ENCODE measurements at places on chromosomes 4 and X.

DNA sequence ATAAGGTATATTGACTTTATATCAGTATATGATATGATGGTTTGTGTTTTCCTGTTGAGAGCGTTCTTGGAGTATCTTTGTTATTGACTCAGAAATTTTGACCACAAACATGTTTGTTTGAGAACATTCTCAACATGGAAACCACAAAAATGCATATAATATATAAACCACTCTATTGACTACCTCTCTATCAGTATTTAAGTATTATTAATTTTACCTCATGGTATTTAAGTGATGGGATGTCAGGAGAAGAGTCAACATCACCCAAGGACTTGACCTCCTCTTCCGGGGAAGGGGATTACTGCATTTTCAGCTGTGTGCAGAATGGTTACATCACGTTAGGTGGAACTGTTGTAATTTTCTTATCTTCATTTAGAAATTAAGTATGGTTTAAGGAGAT lies 54.3 kb upstream of the PUDP start:
- no peak for DNase-seq

- no peak for DNase-seq
Measured at GRCh38 chr4:183621875-183622274, 37.1 kb downstream of the RWDD4 start.

- DNase-seq, result no peak
Measured at GRCh38 chr4:17535242-17535641, 20.3 kb downstream of the CLRN2 start.

DNA sequence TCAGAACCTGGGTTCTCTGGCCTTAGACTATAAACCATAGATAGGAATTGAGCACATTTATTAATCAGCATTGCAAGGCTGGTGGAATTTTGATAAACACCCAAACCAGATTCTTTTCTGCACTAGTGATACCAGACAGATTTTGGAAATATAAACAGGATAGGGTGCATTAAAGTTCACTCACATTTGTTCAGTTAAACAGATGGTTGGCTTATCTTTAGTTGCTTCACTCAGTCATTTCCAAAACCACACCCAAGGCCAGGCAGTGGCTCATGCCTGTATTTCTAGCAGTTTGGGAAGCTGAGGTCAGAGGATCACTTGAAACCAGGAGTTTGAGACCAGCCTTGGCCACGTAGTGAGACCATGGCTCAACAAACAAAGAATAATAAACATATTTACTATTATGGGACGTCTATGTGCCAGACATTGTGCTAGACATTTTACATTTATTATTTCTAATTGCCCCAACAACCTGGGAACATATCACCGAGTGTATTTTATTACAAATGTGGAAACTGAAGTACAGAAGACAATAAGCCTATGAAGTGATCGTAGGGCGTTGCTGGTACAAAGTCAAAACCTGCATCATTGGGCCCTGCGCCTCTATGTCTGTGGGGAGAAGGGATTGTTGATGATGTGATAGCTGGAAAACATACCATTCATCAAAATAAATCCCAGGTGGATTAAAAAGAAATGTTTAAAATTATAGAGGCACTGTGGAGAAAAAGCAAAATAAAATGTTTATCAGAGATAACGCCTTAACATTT lies 15.0 kb downstream of the ADD1 start:
- no peak for DNase-seq

DNA sequence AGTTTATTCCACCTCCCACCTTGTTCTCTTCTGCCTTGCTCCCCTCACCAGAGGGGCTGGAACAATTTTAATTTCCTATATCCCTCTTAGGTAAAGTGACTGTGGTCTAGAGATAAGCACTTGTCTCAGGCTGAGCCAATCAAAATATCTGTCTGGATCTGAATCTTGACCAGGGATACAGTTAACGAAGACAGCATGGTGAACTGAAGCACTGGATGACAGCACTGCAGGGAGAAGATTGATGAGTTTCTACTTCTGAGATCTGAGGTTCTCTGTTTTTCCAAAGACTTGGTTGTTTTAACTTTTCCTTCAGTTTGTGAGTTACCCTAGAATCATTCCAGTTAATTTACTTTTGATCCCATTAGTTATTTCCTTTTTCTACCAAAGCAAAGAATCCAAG lies 13.2 kb downstream of the GNPDA2 start:
- DNase-seq, result no peak

- DNase-seq, result no peak
Measured at GRCh38 chr4:72430050-72430449, 139.0 kb downstream of the ADAMTS3 start.

GRCh38 chr4:41013746-41014145 lies 200.6 kb downstream of the APBB2 start:
- no peak for DNase-seq

GRCh38 chrX:116111934-116112595 lies 58.5 kb upstream of the AGTR2 start:
- DNase-seq, result no peak

- DNase-seq, result no peak
Measured at GRCh38 chr4:168736860-168737805, 240.3 kb downstream of the PALLD start.

GRCh38 chr4:74480267-74480666 lies 35.3 kb downstream of the AREG start:
- DNase-seq, result no peak

- no peak for DNase-seq
Measured at GRCh38 chrX:84335121-84335520, 147.1 kb upstream of the RPS6KA6 start.

GRCh38 chrX:13059637-13060499 lies 15.4 kb upstream of the FAM9C start:
- no peak for DNase-seq

DNA sequence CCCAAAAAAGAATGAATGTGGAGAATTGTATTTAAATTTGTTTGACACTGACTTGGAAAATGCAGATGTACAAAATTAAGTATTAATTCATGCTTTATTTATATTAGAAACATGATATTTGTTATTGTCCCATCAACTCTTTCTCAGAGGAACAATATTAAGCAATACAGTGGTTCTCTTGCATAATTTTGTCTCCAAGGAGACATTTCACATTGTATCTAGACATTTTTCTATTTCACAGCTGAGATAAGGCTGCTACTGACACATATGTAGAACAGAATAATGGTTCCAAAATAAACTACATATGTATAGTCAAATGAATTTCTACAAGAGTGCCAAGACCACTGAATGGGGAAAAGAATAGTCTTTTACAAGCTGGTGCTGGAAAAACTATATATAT lies 427.9 kb upstream of the SPANXN1 start:
- DNase-seq, result no peak

DNA sequence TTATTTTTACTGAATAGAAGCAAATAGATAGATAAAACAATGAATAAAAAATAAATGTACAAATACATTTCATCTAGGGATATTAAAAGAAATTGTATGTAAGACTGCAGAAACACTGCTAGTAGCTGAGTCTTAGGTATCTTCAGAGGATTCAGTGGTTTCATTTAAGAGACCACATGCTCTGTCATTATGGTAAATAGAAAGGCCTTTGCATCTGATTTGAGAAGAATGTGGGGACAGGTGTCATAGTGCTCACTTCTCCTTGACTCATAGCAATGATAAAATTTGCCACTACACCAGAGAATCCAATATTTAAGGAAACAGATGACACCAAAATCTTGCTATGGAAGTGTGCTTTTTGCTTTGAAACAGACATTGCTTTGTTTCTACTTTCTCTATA lies 59.8 kb upstream of the PPP1R2C start:
- no peak for DNase-seq

- DNase-seq, result no peak
Measured at GRCh38 chr4:87045659-87046058, 110.8 kb downstream of the AFF1 start.

DNA sequence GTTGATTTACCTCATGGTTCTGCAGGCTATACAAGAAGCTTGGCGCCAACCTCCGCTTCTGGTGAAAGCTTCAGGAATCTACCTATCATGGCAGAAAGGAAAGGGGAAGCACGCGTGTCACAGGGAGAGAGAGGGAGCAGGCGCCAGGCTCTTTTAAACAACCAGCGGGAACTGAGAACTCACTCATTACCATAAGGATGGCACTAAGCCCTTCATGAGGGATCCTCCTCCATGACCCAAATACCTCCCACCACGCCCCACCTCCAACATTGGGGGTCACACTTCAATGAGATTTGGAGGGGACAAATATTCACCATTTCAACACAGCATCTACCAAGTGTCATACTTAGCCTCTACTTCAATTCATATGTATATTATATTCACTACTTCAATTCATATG lies 18.8 kb upstream of the TBC1D8B start:
- DNase-seq, result no peak

DNA sequence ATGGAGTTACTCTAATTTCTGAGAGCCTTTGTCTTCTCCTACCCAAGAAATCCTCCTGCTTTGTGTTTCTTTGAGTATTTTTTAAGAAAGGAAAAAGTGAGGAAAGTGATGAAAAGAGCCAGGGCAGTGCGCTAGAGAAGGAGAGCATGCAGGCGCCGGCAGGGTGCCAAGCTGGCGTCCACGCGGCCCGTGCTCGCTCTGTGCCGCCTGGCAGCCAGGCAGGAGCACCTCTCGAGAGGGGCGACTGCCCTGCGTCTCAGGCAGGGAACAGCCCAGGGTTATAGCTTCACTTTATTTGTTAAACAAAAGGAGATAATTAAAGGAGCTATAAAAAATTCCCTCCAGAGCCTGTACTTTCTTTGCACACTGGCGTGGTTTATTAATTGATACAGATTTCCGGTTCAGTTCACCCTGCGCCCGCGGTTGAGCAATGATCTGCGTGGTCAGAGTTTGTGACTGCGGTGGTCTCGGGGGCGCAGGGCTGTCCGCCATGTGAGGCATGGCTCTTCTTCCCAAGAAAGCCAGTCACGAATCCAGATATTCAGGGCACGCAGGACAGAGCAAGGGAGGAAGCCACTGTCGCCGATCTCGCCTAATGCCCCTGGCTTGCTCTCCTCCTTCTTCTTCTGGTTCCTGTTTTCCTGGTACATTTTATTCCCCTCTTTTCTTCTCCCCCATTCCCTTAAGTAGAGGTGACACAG lies 110.8 kb upstream of the PAQR3 start:
- DNase-seq, result no peak

GRCh38 chr4:13705521-13706041 lies 78.1 kb upstream of the BOD1L1 start:
- DNase-seq, result no peak

DNA sequence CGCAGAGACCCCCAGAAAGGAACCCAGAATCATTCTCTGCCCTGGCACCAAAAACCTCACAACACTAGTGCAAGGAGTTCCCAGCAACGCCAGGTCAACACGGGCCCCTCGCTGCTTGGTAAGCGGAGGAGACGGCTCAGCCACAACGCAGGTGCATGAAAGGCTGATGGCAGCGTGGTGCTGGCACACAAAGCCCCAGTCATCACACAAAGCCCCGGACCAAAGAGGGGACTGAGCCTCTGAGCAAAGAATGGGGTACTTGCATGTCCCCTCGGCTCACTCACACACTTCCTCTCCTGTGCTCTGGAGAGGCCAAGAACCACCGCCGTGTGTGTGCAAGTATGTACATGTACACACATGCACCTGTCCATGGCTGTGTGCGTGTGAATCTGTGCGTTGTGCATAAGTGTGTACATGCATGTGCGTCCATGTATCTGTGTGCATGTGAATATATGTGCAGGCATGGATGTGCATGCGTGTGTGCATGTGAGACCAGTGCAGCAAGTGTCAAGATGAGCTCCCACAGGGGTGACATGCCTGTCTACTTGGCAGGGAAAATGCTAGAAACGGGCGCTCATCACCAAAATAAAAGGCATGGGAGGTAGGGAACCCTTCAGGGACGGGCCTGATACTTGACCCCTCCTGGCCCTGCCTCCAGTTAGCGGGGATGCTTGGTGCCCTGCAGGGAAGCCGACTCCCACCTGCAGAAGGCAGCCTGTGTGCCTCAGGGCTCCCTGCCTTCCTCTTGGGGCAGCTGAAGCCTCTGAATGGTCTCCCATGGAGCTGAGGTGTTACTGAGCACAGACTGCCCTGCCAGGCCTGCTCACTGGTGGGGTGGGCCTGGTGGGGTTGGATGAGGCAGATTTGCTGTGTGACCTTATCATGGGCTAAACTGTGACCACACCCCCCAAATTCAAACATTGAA lies 60.4 kb downstream of the ZFYVE28 start:
- no peak for DNase-seq

GRCh38 chr4:163866728-163867315 lies 372.3 kb downstream of the TMA16 start:
- no peak for DNase-seq

DNA sequence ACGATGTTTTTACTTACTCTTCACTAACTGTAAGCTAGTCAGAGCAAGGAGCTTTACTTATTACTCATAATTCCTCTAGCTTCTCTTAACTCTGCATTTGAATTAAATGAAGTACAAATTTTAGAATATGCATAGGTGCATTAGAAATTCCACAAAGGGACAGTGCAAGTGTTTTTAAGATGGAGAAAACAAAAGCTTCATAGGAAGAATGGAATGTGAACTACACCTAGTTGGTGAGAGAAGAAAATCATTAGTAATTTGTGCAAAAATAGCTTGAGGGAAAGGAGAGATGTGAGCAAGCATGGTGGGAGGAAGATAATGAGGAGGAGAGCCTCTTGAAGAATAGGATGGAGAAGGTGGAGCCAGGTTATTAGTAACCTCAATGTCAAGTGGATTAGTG lies 77.5 kb upstream of the SMARCA5 start:
- DNase-seq, result no peak
